ENCODE measurements at places on chromosomes 1 and 21.
A peak's percentile ranks its signal among the peaks of the same experiment; 100 is the strongest.

DNA sequence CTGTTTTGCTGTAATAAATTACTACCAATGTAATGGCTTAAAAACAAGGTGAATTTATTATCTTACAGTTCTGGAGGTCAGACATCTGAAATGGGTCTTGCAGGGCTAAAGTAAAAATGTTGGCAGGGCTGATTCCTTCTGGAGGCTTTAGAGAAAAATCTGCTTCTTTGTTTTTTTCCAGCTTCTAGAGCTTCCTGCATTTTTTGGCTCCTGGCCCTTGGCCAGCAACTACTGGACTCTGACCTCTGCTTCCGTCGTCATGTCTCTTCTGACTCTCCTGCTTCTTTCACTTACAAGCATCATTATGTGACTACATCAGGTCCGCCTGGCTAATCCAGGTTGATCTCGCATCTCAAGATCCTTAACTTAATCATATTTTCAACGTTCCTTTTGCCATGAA lies 350.9 kb downstream of the S1PR1 start:
- no peaks in the 10 kb centered on the region for H3K4me1 ChIP-seq
- no peak overlapping the region for H3K4me3 ChIP-seq

GRCh38 chr1:7279769-7280168 lies 491.3 kb upstream of the VAMP3 start:
- no peak overlapping the region for H3K27ac ChIP-seq
- H3K4me1 ChIP-seq, result no peaks in the 10 kb centered on the region
- DNase-seq, result no peak
- no peaks in the 10 kb centered on the region for H3K27me3 ChIP-seq
- no peak overlapping the region for H3K4me3 ChIP-seq
- H3K36me3 ChIP-seq, result no peaks in the 10 kb centered on the region

DNA sequence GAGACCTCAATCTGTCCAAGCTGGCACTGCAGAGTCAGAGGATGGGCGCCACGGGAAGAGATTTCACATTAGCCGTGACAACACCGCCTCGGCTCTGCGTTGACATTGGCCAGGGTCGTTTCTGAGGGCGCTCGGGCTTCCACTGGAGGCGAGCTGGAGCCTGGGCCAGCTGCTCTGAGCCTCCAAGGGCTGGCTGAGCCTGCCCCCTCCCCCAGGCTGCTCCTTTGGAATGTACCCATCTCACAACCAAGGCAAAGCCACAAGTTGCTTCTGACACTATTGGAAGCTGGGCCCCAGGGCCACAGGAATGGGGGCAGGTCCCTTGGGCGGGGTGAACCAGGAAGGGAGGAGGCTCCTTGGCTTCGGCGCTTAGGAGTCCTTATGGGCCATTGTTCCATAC lies 12.7 kb downstream of the GPR3 start:
- peak; percentile 45 for DNase-seq
- peak overlapping the region; percentile 84 for H3K27ac ChIP-seq

DNA sequence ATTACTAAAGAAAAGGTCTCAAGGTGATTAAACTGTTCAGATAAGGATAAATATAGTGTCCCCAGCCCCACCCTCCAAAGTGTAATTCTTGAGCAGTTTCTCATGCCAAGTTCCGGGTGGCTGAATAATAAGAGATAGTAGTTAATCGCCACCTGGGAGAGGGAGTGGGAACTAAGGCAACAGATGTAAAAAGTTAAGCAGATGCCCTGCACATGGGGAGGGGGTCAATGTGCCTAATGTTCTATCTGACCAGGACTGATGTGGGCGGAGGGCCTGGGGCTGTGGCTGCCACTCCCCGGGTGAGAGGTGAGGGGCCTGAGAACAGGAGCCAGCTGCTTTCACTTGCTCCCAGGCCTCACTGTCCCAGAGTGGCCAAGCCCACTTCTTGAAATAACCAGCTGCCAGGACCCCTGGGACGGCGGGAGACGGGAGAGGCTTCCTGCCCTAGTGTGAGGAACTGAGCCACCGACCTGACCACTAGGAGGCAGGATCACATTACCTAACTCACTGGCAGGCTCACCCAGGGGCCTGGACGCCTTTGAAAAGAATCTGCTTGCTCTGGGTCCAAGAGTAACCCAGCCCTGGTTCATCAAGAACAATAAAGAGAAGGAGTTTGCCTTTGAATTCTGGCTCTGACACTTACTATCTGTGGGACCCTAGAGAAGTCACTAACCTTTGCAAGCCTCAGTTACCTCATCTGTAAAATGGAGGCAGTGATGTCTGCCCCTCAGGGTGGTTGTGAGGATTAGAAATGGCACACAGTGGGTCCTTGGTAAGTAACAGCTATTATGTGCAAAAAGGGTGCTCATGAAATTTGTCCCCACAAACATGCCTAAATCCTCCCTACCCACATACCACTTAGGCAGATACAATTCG lies 179.2 kb downstream of the ATG4C start:
- no peaks in the 10 kb centered on the region for H3K4me1 ChIP-seq
- no peak overlapping the region for H3K27ac ChIP-seq
- H3K4me3 ChIP-seq, result no peak overlapping the region

DNA sequence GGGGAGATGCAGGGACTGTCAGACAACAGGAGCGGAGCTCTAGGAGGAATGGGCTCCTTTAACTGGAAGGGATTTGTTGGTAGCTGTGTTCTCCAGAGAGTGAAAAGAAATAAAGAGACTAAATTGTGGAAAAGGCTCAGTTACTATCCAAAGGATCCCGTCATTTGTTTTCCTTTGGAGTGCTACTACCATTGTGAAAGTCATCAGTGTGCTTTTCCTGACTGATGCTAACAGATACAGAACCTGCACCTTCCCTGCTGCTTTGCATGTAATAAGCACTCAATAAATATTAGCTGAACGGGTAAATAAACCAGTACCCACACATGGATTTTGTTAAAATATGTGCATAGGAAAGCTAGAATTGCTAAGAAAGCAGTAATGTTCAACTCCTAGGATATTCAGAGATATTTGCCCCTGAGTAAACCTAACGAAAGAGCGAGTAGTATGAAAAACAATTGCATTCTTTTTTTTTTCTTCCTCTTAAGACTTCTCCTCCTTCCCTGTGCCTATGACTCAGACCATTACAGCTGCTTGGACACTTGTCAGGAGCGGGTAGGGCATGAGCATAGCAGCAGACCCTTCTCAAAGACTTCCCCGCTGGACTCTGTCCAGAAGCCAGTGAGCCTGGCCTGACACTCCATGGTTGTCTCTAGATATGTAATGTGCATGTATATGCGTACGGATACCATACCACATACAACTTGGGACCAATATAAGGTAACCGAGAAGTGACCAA lies 41.7 kb downstream of the PTGFRN start:
- H3K4me3 ChIP-seq, result no peak overlapping the region
- peak overlapping the region; percentile 66 for H3K27ac ChIP-seq
- H3K27me3 ChIP-seq, result no peaks in the 10 kb centered on the region

DNA sequence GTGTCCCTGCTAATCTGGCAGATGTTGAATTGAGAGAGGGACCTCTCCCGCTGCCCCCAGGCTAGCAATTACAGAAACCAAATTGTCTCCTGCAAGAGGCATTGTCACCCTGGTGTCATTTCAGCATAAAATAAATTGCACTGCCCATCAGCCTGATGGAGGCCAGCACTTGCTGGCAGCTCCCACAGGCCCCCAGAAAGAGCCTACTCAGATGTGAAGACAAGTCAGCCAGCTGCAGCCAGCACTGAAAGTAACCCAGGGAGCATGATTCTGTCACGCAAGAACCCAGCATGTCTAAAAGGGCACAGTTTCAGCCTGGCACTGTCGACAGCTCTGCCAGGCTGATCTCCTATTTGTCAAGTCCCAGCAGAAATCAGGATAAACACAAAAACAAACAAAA lies 110.3 kb upstream of the CTTNBP2NL start:
- DNase-seq, result no peak
- no peaks in the 10 kb centered on the region for H3K27me3 ChIP-seq
- H3K36me3 ChIP-seq, result no peaks in the 10 kb centered on the region
- H3K27ac ChIP-seq, result no peak overlapping the region
- no peak overlapping the region for H3K4me3 ChIP-seq
- H3K4me1 ChIP-seq, result no peaks in the 10 kb centered on the region

All from uterus (tissue), 4 donors.